Mesendoderm (in vitro differentiated cells): ENCODE measurements at places on chromosomes 3 and 15.

- no peak for DNase-seq
These were observed 178.4 kb downstream of the AKAP13 start for GRCh38 chr15:85558848-85559247.

DNA sequence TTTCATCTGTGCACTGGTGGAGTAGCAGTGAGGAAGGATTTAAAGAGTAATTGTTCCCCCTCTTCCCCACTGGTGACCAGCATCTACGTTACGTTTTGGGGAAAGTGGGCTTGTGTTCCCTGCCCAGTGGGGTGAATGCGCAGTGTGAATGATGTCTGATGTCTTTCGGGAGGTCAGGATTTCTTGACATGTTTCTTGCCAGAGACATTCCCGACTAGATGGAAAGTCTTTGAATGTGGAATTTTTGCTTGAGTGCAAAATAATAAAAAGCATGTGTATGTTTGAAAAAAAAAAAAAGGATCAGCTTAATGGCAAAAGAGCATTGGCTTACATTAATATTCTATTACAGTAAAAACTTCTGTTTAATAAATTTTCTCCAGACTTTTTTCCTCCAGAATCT lies 632.2 kb downstream of the FOXP1 start:
- DNase-seq, result no peak

DNA sequence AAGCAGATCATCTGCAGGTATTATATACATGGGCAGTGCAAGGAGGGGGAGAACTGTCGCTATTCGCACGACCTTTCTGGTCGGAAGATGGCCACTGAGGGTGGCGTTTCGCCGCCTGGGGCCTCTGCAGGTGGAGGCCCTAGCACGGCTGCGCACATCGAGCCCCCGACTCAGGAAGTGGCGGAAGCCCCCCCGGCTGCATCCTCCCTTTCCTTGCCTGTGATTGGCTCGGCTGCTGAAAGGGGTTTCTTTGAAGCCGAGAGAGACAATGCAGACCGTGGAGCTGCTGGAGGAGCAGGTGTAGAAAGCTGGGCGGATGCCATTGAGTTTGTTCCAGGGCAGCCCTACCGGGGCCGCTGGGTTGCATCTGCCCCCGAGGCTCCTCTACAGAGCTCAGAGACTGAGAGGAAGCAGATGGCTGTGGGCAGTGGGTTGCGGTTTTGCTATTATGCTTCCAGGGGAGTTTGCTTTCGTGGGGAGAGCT lies 639 bp downstream of the MKRN3 start:
- no peak for DNase-seq

- no peak for DNase-seq
These were observed 91.5 kb downstream of the GPR156 start for GRCh38 chr3:120193554-120193953.

- DNase-seq, result peak; percentile 83
These were observed 196.2 kb downstream of the ROBO2 start for GRCh38 chr3:77236118-77236517.

DNA sequence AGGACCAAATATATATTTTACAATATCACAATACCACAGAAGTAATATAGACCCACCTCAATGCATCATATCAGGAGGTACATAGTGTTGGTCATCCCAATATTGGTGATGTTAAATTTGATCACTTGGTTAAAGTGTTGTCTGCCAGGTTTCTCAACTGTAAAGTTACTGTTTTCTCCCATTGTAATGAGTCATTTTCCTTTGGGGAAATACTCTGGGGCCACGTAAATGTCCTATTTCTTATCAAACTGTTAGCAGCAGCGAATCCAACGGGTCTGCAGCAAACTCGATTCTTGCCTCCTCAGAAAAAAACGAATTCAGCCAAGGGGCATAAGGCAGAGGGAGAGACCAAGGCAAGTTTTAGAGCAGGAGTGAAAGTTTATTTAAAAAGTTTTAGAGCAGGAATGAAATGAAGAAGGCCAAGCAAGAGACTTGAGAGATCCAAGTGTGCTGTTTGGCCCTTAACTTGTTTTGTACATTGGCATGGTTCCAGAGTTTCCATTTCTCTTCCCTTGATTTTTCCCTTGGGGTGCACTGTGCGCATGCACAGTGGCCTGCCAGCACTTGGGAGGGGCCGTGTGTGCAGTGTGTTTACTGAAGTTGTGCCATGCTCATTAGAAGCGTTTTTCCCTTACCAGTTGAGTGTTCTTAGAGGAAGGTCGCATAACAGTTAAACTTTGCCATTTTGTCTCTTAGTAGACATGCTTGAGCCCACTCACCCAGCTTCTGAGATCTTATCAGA lies 512.5 kb downstream of the AGBL1 start:
- DNase-seq, result no peak

- DNase-seq, result no peak
These were observed 29.8 kb upstream of the ARHGEF3 start for GRCh38 chr3:56831572-56831971.

DNA sequence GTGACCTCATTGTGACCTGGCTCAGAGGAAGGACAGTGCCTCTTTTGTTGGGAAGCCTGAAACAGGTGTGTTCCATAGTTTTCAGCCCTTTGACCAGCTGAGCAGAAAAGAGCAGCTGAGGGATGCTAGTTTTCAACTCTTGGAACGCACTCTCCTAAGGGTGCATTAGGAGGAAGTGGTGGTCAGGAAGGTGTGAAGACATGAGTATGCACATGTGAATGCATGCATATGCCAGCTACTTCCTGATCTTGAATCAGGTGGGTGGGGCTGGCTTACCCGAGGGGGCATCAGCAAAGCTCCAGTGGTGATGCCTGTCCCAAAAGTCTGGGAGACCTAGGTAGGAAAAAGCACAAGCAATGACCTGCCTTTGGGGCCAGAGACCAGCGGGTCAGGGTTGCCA lies 23.3 kb upstream of the CEMIP start:
- no peak for DNase-seq

- no peak for DNase-seq
These were observed 70.2 kb upstream of the GADL1 start for GRCh38 chr3:30964612-30965011.

GRCh38 chr3:171350364-171350763 lies 109.8 kb downstream of the TNIK start:
- no peak for DNase-seq

DNA sequence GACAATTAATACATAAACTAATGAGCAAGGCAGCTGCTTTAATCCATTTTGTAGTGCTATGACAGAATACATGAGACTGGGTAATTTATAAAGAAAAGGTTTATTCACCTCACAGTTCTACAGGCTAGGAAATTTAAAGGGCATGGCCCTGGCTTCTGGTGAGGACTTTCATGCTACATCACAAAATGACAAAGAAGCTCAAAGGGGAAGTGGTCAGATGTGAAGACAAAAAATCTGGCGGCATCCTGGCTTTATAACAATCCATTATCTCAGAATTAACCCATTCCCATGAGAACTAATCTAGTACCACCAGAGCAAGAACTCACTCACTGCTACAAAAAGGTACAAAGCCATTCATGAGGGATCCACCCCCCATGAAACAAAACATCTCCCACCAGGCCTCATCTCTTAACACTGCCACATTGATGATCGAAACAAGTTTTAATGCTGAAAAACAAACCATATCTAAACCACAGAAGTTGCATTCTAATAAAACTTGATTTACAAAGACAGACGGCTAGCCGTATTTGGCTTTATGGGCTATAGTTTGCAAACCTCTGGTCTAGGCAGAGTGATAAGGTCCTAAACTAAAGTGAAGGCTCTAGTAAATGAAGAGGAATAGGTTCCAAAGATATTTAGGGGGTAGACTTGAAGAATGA lies 44.2 kb downstream of the GSK3B start:
- no peak for DNase-seq

- no peak for DNase-seq
These were observed 101.9 kb upstream of the CACNA2D3 start for GRCh38 chr3:54020436-54020835.

DNA sequence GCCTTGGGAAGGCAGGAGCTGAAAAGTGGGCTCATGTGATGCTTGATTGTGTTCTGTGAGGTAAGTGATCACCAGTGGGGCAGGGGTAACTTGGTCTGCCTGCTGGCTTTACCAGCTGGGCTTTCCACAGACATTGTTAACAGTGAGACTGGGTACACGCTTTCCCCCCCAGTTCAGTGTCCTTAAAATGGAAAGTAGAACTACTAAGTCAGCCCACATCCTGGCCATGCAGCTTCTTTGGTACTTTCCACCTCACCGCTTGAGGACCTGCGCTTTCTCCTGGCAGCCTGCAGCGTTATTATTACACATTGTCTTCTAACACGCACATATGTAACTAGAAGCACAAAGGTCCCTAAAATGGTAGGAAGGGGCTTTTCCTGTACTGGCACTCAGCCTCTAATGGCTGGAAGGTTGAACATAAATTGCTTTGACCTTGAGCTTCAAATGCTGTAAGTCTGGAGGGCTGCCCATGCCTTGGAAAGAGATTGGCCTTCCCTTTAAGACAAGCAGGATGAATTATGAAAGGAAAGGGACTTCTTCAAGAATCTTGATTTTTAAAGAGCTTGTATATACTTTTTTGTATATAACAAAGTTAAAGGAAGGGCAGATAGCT lies 216.1 kb upstream of the ROPN1 start:
- DNase-seq, result no peak

DNA sequence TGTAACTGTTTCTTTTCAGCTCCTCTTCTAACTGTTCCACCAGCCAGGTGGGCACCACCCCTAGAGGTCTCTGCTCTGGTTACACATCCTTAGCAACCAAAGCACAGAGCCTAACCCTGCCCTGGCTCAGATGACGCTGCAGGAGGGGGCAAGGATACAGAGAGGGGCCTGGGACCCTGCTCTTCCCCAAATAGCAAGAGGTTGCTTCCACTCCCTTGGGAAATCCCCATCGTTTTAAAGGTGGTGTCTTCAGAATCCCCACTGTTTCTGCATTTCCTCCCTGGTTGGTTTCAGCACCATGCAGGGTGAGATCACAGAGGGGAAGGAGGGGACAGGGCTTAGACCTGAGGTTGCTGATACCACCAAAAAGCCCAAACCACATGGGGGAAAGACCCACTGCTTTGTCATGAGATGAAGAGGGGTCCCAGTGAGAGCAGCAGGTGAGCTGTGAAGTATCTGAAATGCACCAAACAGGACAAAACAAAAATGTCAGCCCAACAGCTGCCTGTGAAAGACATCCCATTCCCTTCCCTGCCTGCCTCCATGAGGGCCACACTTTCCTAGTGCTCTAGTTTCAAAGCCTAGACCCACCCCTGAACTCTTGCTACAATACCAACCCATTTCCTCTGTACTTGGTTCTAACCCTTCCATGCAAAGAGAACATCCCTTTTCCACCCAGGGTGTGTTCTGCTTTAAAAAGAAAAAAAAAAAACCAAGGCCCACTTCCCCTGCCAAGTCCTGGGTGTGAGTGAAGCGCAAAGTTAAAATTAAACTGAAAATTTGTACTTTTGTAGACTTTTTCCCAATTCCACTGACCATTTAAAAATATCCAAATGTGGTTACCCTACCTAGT lies 29.0 kb downstream of the ANP32A start:
- DNase-seq, result peak; percentile 63

DNA sequence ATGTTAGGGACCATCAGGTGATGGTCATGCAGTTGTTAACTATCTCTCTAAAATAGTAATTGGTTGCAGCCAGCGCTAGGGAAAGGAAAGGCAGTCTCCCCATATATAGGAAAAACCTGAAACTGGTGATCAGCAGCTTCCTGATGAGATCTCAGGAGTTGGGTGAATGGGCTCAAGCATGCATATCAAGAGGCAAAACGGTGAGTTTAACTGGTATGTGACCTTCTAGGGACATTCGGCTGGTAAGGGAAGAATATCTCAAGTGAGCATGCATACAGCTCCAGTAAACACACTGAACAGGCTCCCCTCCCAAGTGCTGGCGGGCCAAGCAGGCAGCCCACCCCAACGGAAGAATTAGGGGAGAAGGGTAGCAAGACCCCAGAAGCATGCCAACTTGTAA lies 49.3 kb upstream of the ROBO2 start:
- peak; percentile 8 for DNase-seq

DNA sequence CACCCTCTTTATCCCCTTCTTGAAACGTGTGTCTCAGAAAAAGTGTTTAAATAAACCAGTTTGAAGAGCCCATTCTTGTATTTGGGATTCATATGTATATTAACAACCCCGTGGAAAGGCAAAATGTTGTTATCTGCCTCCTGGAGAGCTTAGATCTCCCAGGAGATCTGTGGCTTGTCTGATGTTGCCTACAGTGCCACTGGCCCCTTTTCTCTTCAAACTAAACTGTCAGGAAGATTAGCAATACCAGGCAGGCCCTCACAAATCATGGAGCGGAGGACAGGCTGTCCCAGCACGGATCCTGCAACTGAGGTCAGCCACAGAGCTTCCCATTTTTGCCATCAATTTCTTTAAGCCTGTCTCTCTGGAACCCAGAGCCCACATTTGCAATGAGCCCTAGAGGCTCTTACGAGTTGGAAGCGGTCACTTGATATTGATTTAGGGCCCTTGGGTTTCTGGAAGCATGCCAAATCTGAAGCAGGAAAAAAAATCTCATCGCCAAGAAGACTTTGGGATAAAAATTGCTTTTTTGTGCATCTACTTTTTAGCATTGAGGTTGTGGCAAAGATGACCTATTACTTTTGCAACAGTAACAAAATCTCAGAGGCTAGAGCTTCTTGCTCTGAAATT lies 234.1 kb downstream of the OPA1 start:
- no peak for DNase-seq

- DNase-seq, result peak; percentile 15
These were observed 390.6 kb upstream of the SEMA6D start for GRCh38 chr15:47326410-47327333.

- DNase-seq, result no peak
These were observed 11.0 kb downstream of the CXCR6 start for GRCh38 chr3:45954306-45954705.

GRCh38 chr3:38142959-38143358 lies 4.5 kb downstream of the MYD88 start:
- DNase-seq, result no peak

- DNase-seq, result no peak
These were observed 62.9 kb upstream of the SENP5 start for GRCh38 chr3:196804773-196805172.

DNA sequence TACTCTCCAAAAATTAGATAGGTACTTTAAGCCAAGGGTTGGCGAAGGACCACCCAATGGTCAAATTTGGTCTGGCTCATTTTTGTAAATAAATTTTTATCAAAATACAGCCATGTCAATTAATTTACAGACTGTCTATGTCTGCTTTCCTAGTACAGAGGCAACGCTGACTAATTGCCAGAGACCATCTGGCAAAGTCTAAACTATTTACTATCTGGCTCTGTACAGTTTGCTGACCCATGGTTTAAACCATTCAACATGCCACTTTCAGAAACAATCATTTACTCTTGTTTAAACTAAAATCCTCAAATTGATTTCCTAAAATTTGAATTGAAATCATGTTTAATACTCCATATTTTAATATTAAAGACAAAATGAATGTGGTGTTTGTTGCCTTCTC lies 25.9 kb downstream of the CBLB start:
- DNase-seq, result no peak

GRCh38 chr3:15014606-15015328 lies 50.3 kb downstream of the MRPS25 start:
- DNase-seq, result no peak

GRCh38 chr3:124701687-124702086 lies 28.6 kb upstream of the UMPS start:
- no peak for DNase-seq
